ENCODE measurements at places on chromosomes 2 and 18.

GRCh38 chr18:32160547-32160946 is 29.3 kb upstream of the MEP1B start:
- no peak for DNase-seq

- DNase-seq, result no peak
Observed at GRCh38 chr18:68797871-68798270, at the start of gene CCDC102B. Gene CCDC102B, plus strand, starts transcription at chr18:68798080. Its CDS starts 38,684 bp downstream, at chr18:68836764.

- no peak for DNase-seq
Observed at GRCh38 chr2:206163251-206163880, 3.7 kb downstream of the EEF1B2 start.

DNA sequence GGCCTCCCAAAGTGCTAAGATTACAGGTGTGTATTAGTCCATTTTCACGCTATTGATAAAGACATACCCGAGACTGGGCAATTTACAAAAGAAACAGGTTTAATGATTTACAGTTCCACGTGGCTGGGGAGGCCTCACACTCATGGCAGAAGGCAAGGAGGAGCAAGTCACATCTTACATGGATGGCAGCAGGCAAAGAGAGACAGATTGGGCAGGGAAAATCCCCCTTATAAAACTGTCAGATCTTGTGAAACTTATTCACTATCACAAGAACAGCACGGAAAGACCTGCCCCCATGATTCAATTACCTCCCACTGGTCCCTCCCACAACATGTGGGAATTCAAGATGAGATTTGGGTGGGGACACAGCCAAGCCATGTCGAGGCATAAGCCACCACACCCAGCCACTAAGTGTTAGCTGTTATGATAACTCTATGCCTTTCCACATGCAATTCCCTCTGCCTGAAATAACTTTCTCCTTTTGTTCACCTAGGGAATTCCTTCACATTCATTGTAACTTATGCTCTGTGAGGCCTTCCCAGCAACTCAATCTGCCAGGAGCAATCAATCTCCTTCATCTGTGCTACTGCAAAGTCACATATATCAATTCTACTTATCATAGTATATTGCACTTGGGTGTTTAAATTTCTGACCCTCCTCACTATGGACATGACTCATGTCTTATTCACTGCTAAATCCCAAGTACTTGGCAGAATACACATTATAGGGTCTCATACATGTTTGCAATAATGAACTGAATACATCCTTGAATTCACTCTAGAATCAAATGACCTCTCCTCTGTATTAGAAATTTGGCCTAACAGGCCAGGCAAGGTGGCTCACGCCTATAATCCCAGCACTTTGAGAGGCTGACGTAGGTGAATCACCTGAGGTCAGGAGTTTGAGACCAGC is 7.4 kb downstream of the MCEE start:
- DNase-seq, result no peak

- no peak for DNase-seq
Observed at GRCh38 chr18:70420146-70420898, 131.5 kb downstream of the SOCS6 start.

DNA sequence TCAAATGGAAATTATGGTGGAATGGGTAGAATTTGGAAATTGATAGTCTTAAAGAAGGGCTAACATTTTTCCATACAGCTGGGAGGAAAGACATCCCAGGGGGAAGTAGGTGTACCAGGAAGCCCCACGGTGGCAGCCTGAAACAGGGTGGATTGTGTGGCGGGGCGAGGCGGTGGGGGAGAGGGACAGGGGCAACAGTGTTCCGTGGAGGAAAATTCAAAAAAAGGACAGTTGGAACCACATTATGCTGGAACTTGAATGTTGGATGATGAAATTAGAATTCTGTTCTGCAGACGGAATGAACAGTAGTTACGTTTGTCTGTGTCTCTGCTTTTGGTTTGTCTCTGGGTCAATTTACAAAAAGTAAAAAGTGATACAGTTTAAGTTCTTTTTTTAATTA is 10.6 kb upstream of the CIB4 start:
- no peak for DNase-seq

DNA sequence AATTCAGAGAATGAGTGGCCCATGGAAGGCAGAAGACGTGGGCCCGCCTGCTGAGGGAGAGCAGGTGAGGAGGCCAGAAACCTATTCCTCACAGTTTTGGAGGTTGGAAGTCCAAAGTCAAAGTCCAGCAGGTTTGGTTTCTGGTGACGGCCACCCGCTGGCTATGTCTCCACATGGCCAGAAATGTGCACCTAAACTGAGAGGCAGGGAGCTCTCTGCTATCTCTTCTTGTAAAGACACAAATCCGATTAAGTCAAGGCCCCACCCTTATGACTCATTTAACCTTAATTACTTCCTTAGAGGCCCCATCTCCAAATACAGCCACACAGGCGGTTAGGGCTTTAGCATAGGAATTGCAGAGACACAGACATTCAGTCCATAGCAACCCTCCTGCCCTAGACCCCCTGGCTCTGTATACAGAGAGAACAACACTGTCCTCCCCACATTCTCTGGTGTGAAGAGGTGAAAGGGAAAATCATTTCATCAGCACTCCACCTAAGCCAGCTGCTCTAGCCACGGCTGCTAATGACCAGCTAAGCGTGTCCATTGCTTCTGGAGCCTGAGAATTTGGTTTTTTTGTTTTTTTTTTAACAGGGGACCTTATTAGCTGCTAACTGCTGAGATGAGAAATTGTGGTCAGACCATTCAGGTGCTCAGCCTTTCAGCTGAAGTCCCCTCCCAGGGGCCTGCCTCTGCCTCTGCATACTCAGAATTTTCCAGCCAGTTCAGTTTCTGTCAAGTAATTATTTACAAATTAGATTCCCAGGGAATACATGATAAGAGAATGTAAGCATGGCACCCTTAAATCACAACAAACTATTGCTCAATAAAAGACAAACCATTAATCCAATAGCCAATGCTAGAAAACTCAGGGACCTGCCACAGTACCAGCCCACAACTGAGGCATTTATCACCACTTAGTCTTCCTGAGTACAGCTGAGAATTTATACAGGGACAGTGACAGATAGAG is 368.7 kb upstream of the ID2 start:
- DNase-seq, result no peak

Data from NCI-H1105 treated with DMSO at 0.1 percent for 48 hours (cell line).